ENCODE measurements at places on chromosomes 3 and 15.

DNA sequence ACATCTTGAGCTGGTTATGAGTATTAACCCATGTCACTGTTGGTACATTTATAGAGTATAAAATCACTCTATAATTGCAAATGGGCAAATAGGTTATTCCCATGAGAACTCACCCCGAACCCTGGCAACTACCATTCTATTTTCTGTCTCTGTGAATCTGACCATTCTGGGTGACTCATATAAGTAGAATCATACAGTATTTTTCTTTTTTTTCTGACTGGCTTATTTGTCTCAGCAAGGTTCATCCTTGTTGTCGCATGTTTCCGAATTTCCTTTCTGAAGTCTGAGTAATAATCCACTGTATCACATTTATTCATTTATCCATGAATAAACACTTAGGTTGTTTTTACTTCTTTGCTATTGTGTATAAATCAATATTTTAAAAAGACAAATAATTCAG, 59.9 kb upstream of the CHRM5 start:
- DNase-seq, result no peak

DNA sequence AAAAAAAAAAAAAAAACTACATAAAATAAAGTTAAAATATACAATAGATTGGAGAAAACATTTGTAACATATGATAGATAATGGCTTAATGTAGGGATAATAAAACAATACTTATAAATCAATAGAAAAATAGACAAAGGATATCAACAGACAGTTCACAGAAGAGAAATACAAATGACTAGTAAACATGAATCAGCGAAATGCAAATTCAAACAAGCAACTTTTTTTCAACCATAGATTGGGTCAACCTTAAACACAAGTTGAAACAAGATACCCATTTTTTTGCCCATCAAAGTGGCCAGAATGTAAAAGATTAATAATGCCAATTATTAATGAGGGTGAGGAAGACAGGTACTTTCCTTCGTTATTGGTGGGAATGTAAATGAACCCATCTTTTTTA, 59.9 kb downstream of the ABHD2 start:
- DNase-seq, result no peak

DNA sequence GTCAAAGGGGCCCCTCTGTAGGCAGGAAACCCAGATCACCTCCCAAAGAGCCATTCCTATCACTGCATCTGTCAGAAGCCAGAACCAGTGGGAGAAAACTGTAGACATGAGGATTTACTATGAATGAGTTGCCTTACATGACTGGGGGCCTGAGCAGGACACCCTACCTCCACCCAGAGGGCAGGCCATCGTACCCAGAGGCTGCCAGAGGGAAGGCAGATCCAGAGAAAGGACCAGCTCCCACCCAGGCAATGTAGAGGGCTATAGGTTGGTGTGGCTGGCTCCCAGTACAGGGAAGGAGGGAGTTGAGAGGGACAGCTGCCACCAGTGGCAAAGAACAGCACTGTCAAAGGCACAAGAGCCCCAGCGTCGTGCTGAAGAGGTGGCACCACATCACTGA, 233.2 kb downstream of the OCA2 start:
- DNase-seq, result no peak

DNA sequence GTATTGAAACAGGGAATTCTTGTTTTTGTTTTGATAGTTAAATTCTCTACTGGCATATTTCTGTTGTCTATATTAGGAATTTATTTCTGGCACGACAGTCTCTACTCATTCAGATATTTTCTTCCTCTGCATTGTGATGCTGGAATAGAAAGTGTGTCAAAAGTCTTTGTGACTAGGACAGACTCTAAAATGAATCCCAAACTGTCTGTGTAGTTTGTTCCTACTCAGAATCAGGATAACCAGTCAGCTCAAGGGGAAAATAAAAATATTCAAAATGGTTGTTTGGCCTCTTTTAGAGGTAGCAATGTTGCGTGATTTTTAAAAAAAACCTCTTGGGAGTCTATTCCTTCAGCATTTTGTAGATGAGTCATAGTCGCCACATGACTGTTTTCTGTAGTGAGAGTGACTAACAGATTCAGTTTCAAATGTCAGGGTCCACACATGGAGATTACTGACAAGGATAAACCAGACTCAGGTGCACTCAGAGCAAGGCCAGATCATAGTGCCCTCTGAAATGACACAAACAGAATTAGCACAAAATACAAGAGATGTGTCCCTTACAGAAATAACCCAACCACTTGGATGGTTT, 13.1 kb downstream of the SLC7A14 start:
- peak; percentile 63 for DNase-seq

DNA sequence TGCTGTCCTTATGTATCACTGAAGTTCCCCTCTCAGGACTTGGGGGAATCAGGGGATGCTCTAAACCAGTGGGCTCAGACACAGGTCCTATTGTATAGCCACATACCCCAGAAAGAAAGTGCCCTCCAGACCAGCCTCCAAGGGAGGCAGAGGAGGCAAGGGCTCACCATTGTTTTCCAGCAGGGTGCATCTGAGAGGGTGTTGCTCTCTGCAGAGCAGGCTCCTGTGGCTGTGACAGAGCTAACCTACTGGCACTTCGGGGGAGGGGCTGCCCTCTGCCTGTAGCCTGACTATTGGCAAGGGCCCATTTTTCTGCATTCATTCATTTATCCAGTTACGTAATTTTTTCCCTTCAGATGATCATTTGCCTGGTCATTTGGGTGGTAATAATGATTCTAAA, 39.9 kb downstream of the EEFSEC start:
- DNase-seq, result no peak

GRCh38 chr3:29741231-29741630, 460.4 kb downstream of the RBMS3 start:
- DNase-seq, result no peak

Measured in RKO (cell line).